Breast epithelium (tissue), 4 donors: ENCODE measurements at places on chromosomes 12 and 14. TPM values are rescaled to one million over a fixed set of nuclear protein-coding genes. Genes with fewer than 3 reads are reported as not detected.

The LTBP2 gene
- total RNA-seq: 79.0 TPM

The SLC17A8 gene
- total RNA-seq: not detected

- DNase-seq: no peak
Observed at GRCh38 chr14:57870686-57871457, 5.0 kb upstream of the SLC35F4 start.

DNA sequence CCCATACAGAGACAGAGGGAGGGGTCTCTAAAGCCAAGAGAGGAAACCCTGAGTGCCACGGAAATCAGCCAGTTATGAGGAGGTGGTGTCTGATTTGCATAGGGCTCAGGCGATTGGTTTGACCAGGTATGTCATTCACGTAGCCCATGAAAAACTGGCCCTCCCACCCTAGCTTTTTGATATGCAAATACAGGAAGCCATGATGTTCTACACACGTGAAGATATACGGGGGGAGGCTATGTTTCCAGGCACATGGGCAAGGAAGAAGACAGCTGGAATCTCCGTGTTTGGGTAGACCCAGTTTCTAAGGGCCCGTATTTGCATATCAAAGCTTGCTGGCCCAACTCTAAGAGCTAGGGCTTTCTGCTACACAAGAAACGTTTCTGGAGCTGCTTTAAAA is 717.8 kb upstream of the SEL1L start:
- DNase-seq: no peak

DNA sequence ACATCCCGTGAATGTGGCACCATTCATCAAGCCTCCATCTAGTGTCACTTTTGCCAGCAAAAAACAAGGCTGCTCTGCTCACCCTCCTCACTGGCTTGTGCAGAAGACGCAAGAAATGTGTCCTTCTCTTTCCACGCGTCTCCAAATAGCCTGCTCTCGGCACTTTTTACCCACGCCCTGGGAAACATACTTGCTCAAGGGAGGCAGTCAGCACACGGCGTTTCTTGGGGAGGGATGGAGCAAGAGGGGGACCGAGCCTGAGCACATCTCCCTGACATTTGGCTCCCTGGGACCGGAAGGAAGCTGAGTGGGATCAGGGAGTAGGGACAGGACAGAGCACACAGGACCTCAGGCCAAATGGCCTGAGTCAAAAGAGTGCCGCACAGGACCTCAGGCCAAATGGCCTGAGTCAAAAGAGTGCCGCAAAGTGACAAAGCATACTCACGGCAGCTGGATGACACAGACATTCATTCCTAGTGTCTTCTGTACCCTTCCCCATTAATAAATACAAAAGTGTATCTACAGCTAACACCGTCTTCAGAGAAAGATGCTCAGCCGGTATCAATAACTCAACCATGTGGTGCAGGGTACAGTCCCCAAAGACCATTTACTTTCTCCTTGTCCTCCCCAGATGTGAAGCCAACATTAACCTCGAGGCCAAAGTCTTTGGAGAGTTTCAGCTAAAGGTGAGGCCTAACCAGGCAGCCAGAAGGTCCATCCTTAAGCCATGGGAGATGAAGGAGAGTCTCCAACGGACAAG is 7.1 kb downstream of the BCL11B start:
- no peak for DNase-seq

GRCh38 chr14:101189962-101190560 is 286.5 kb upstream of the RTL1 start:
- DNase-seq: no peak

GRCh38 chr12:8081251-8081920 is 688 bp upstream of the NECAP1 start:
- no peak for DNase-seq

DNA sequence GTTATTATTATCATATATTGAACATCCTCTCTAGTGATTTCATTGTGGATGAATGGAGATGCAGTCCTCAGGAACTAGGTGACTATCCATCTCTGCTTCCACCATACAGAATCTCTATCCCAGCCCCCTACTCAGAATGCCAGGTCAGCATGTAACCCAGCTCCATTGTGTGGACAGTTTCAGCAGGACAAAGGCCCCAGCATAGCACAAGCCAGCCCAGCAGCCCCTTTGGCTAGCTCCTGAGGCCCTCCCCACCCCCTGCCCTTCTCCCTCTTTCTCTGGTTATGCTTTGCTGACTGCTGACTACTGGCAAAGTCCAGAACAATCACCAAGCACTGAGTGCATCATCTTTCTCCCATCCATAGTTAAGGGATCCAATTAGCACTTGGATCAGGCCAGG is 5.8 kb upstream of the SPRYD4 start:
- DNase-seq: no peak
